Activated CD8-positive, alpha-beta memory T cell treated with anti-CD3 and anti-CD28 coated beads, Interleukin-2, amount 50 U/mL, for 48 hours (primary cell): ENCODE measurements at places on chromosomes 11 and 22.
A peak's percentile ranks its signal among the peaks of the same experiment; 100 is the strongest.

GRCh38 chr22:41822317-41823057 lies 10.4 kb upstream of the SREBF2 start:
- DNase-seq: no peak

DNA sequence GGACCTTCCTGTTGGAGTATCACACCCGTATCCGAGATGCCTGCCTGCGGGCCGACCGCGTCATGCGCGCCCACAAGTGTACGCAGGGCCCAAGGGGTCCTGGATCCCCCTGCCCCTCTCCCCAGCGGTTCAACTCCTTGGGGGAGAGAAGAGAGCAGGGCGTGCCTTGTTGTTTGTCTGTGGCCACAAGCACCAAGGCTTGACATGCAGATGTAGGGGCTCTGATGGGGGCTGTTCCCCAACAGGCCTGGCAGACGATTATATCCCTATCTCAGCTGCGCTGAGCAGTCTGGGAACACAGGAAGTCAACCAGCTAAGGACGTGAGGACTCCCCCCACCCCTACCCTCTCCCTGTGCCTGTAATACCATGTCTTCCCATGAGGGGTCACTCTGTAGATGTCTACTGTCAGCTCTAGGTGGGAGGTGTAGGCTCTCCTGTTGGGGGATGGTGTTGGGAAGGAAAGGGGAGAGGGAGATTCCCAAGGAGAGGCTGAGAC lies 6.8 kb downstream of the CFL1 start:
- peak; percentile 75 for DNase-seq

DNA sequence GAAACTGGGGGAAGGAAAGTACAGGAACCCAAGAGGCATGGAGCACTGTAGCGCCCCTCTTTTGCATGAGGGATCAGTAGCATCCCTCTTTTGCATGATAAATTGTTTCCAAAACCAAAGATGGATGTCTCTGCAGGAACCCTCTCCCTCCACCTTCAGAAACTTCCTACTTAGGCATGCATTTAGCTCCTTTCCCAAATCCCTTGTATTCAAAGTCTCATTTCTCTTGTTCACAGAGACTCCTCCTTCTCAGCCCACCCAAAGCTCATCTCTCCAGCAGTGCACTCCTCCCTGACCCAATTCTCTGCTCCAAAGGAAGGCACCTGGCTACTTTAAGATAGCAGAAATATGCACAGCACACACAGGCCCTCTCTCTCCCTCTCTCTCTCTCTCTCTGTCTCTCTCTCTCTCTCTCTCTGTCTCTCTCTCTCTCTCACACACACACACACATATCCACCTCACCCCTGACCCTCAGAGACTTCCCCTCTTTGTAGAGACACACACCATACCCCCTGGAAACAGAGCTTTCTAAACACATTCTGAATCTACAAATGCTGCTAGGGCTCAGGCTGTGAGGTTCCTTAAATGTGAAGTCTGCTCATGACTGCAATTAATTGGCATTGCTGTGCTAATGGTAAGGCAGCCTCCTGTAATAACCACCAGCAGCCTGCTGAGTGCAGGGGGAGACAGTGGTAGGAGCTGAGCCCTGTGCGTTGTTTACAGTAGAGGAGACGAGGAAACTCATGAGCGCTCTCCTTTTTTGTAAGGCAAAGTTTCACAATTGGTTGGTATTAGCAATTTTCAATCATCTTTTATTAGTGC lies 519.6 kb downstream of the NTM start:
- DNase-seq: no peak

DNA sequence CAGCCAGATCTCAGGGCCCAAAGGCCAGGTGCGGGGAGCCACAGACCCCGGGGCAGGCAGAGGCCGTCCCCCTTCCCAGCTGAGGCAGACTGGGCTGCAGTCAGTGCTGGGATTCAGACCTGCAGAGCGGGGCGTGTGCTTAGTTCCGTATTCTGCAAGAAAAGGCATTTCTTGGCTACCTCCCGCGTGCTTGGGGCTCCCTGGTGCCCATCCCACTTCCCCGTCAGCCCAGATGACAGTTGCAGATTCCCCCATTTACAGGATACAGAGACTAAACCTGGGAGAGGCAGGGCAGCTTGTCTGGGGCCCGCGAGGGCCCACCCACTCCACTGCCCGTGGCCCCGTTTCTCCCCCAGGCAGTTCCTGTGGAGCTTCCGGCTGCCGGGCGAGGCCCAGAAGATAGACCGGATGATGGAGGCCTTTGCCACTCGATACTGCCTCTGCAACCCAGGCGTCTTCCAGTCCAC lies 18.3 kb downstream of the CYTH4 start:
- DNase-seq: no peak

DNA sequence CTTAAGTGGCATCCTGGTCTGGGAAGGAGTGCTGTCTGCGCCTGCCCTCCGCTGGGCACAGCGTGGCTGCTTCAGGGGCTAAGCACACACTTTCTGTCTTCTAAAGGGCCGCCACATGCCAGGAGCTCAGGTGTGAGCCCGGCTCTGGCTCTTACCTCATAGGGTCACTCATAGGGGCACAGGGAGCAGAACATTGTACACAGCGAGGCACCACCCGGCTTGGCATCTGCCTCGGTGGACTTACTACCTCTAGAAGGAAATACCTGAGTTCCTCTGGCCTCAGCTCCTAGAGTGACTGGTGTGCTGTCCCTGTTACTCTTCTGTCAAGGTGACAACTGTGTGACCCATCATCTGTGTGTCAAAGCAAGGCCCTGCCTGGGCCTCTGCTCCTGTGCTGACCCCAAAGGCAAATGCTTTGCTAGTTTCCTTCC lies 13.4 kb downstream of the NEAT1 start:
- DNase-seq: peak; percentile 51

- peak; percentile 72 for DNase-seq
These were observed 2.2 kb downstream of the PHLDB1 start for GRCh38 chr11:118609380-118610224.

- DNase-seq: no peak
These were observed 8.2 kb downstream of the RASGRP2 start for GRCh38 chr11:64735725-64736259.

DNA sequence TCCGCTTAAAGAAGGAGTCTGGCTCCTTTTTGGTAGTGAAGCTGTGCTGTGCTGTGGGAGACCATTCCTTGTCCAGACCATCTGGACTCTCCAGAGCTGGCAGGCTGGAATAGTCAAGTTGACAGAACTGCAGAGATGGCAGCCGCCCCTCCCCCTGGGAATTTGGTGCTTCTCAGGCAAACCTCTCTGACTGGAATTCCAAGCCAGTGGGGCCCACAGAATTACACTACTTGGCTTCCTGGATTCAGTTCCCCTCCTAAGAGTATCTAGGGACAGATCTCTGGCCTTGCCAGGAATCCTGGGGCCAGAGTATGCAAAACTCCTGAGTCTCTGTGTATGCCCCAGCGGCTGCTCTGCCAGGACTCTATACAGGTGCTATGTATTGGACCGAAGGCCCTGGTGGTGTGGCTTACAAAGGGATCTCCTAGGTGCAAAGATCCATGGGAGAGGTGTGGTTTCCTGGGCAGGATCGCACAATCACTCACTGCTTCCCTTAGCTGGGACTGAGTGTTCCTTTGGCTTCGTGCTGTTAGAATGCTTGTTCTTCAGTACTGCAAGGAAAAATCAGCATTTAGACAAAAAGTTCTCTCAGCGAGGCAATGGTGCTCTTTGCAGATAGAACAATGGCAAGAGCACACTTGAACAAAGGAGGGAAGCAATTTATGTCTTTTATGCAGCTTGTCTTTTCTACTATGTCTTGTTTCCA lies 86.8 kb downstream of the PRMT3 start:
- no peak for DNase-seq

DNA sequence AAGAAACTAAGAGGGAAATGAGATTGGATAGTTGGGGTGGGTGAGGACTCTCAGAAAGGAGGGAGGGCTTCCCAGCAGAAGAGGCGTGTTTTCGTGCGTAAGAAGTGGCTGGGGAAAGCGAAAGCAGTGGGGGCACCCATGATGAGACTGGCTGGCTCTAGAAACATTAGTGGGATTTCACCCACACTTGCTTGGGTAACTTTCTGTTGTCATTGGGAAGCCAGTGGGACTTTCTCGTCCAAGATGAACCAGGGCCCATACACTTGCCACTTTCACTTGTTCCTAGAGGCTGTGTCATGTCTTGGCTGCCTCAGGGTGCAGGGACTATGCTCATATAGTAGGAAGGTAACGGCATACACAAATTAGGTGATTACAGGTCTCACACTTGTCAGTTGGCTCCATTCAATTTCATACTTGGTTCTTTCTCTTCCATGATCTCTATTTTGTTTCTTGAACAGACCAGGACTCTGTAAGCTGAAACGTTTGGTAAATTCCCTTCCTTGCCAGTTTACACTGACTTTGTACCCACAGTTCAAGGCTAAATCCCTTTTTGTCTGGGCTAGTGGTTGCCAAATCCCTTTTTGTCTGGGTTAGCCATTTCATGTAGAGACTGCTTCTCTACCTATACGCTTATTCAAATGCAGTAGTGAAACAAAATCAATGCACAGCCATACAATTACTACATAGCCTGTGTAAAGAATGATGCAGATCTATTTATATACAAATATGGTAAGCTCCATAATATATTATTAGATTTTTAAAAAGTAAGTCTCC lies 42.0 kb upstream of the CXCR5 start:
- DNase-seq: peak; percentile 55

GRCh38 chr22:49095366-49095765 lies 732.3 kb downstream of the BRD1 start:
- no peak for DNase-seq

DNA sequence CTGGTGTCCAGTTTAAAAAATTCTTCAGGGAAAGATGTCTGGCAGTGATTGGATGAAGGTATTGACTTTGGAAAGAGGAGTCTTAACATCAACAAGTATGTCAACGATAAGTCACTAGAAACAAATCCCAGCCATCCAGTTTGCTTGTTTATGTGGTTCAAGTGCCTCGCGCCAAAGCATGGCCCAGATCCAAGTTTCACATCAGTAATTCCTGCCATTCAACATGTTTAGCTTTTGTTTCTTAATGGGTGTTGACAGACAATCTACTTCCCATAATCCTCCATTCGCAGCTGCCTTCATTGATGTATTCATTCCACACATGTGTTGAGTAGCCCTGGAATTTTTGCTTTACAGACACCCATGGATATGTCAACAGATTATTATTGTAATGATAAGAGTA lies 77.8 kb downstream of the UBASH3B start:
- no peak for DNase-seq

DNA sequence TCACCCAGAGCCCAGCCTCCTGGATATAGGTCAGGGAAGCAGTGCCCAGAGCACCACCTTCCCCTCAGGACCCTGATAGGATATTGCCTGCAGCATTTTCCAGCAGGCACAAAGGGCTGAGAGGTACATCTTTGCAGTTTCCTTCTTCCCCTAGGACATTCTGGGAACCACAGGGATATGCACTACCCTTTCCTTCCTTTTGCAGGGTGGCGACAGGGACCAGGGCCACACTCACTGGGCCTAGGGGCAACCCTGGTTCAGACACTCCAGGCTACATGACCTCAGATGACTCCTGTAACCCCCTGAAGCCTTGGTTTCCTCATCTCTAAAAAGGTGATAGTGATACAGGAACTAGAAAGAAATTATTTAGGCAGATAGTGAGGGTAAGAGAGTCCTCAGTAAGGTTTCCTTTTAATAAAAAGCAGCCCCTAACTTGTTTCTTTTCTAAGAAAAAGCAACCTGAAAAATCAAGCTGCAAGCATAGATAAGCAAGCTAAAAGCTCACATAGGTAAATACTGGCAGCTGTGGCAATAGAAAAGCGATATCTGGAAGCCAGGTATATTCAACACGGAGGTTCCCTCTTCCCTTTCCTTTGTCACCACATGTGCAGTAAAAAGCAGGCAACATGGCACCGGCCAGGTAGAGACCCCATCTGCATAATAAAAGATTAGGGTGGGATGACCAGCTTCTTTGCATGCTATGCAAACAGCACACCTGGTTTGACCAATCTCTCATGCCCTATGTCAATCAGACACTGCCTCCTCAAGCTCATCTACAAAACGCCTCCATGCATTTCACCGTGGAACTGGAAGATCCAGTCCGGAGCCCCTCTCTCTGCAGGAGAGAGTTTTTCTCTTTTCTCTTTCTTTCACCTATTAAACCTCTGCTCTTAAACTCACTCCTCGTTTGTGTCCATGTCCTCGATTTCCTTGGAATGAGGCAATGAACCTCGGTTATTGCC lies 13.2 kb upstream of the MRGPRX2 start:
- no peak for DNase-seq

GRCh38 chr11:114098927-114099326 lies 39.4 kb downstream of the ZBTB16 start:
- no peak for DNase-seq

- peak; percentile 83 for DNase-seq
These were observed 3.2 kb upstream of the EMID1 start for GRCh38 chr22:29202212-29203192.

DNA sequence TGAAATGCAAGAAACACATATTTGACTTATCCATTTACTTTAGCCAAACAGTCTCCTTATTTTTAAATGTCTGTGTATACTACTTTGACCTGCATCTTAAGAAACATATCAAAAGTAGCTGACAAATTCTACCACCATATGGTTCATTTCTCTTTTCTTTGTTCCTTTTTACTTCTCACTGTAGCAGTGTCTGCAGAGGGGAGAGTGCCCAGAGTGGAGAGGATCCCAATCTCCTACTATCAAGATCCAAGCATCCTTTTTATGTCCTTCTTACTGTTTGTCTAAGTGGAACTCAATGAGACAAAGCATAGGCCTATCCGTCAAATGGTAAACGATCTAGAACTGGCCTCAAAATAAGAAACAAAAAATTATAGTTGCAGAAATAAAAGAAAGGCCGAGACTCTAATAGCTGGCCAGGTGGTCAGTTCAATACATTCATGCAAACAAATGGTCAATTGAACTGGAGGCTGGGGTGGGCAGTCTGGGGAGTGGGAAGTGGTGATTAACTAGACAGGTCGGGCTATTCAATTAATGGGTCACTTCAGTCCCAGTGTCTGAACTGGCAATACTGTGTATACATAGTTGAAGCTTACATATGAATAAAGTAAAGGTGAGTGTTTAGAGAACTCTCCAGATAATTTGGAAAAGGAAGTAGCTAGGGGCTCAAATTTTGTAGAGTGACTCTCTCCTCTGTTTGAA lies 149.1 kb downstream of the MAML2 start:
- DNase-seq: no peak

- DNase-seq: no peak
These were observed 258.0 kb downstream of the FAT3 start for GRCh38 chr11:92482492-92483060.
